SW 1271 (cell line): ENCODE measurements at places on chromosomes 4 and X.

- no peak for DNase-seq
Measured at GRCh38 chr4:185892165-185892564, 80.2 kb upstream of the SORBS2 start.

DNA sequence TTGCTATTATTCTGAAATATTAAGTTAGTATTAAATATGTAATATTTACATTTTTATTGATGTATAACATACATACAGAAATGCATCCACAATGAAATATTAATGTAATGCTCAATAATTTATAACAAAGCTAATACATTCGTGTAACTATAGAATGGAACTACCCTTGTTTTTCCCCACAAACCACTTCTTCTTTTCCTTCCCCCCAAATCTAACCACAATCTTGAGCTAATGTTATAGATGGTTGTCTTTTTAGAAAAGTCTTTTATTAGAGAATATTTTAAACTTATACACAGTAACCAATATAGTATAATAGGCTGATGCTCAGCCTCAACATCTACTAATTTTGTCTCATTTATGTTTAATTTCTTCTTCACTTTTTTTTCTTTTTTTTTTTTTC, 4.5 kb upstream of the ZNF732 start:
- DNase-seq, result no peak

DNA sequence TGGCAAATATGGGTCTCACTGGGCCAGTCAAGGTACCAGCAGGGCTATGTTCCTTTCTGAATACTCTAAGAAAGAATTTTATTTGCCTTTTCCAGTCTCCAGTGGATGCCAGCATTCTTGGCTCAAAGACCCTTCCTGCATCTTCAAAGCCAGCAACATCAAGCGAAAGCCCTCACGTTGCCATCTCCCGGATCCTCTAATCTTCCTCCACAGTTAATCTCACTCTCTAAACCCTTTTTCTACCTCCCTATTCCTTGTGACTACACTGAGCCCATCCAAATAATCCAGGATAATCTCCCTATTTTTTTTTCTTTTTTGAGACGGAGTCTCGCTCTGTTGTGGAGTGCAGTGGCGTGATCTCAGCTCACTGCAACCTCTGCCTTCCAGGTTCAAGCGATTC, 23.4 kb downstream of the RFC1 start:
- no peak for DNase-seq

GRCh38 chrX:110417128-110417527, 58.5 kb downstream of the RTL9 start:
- DNase-seq, result no peak

DNA sequence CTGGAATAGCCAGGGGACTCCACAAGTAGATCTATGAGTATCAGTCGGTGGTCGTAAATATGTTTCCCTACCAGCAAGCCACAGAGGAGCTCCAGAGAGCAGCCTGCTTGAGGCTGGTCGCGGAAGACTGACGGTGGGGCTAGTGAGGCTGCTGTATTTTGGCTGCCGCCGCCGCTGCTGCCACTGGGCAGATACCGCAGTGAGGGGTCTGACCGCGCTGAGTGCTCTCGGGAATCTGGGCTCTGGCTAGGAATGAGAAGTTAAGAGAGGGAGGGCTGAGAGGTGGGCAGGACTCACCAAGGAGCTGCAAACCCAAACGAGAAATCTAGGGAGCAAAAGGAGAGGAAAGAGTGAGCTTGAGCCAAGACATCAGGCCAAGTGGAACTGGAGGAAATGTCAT, at the start of gene EXOC1L:
EXOC1L (plus strand) TSS at position 157 of the 400 bp plus-strand sequence; CDS start at position 394, 237 bp downstream.
- DNase-seq, result no peak

DNA sequence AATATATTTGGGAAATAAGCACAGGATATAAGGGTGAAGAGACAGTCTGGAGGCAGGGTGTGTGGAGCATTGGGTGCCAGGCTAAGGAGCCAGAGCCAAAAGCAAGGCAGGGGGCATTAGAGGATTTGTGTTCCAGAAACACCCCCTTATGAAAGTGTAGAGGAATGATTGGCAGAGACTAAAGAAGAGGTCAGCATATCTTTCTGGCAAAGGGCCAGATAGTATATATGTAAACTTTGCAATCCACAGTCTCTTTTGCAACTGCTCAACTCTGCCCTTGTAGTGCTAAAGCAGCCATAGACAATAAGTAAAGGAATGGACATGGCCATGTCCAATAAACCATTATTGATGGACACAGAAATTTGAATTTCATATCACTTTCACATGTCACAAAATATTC, 3.6 kb upstream of the SLC9A6 start:
- DNase-seq, result no peak

GRCh38 chr4:171538601-171539100, 274.6 kb upstream of the GALNTL6 start:
- DNase-seq, result no peak

- DNase-seq, result no peak
Measured at GRCh38 chrX:133555782-133556458, 140.6 kb upstream of the GPC4 start.

DNA sequence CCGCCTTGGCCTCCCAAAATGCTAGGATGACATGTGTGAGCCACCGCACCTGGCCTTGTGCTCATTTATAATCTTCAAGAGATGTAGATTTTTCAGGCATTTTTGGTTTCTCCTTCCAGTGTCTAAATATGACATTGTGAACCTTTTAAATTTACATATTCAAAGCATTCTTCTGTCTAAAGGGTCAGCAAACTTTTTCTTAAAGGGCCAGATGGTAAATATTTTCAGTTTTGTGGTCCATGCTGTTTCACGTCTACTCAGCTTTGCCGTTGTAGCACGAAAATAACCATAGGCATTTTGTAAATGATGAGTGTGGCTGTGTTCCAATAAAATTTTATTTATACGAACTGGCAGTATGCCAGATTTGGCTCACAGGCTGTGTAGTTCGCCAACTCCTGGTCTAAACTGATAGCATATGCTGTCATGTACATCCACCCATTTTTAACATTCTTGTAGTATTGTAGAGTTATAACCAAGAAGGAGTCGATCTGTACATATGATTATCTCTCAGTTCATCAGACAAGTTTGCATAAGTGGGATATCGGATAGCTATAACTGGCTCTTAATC, 12.7 kb upstream of the GCNA start:
- DNase-seq, result no peak

DNA sequence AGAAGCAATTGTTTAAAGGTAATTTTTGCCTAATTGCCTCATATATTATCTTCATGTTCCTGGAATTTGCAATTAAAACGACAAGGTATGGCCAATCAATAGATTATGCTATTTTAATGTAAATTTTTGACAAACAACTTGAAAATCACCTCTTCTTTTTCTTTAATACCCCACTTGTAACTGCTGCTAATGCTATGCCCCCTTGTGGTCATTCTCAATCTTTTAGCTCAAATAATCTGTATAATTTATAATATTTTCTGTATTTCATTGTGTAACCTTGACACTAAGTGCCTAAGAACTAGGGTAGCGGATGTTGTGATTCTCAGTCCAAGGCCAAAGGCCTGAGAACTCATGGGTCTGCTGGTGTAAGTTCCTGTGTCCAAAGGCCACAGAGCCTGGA, 831.7 kb upstream of the POU3F4 start:
- peak; percentile 1 for DNase-seq

GRCh38 chrX:9785254-9785943, 830 bp upstream of the SHROOM2 start:
- no peak for DNase-seq

- DNase-seq, result no peak
Measured at GRCh38 chr4:11081006-11081405, 347.7 kb downstream of the HS3ST1 start.

DNA sequence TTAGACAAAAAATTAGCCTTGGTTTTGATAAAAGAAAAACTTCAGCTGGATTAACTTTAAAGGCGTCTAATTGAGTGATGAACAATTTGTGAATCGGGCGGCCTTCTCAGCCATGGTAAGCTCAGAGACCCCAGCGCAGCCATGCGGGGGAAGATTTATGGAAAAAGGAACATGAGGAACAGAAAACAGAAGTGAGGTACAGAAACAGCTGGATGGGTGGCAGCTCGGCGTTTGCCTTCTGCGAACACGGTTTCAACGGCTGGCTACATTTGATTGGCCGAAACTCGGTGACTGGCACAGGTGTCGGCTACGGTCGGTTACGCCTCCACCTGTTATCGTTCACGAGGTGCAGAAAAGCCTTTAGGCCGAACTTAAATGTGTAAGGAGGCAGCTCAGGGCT, 401.4 kb upstream of the FAT1 start:
- no peak for DNase-seq

GRCh38 chrX:22053481-22053880, 21.4 kb downstream of the PHEX start:
- DNase-seq, result no peak

DNA sequence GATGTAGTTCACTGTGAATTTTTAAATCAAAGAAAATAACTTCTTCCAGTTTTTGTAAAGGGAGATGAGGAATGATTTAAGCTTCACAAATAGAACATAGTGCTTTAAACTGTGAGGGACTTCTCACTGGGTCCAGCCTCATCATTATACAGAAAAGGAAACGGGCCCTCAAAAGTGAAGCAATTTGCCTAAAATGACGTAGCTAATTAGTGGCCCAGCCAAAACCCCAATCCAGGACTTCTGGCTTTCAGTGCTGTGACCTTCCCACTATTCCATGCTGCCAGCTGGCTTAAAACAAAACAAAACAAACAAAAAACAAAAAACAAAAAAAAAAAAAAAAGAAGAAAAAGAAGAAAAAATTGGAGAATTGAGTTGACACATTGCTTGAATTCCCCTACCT, 45.0 kb upstream of the STOX2 start:
- DNase-seq, result no peak

DNA sequence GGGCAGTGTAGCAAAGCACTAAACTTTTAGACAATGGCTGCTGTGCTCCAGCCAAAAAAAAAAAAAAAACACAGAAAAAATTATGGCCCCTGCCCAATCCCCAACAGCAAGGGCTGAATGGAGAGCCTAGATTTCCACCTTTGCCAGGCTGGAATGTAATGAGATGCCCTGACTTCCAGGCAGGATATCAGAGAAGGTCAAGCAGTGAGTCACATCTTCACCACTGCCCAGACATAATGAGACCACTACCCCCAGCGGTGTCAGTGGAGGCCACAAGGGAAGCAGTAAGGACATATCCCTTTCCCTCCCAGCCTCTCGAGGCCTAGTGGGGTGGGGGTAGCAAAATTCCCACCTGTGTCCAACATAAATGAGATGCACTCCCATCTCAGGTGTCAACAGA, 216.3 kb upstream of the LEF1 start:
- DNase-seq, result no peak

DNA sequence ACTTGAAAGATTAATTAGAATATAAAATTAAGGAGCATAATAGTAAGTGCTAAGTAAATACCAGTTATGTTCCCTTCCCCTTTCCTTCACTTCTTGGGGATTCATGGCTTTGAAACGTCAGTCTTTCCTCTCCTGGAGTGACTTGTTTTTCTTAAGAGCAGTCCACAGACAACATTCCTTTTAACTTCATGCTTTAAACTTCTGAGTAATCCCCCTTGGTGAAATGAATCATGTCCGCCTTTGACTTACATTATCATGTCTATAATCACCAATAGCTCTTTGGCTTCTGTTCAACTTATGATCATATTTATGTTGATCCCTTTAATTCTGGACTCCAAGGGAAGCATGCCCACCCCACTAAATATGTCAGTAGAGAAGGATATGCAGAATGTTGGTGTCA, 1012.1 kb upstream of the SLIT2 start:
- DNase-seq, result no peak

- no peak for DNase-seq
Measured at GRCh38 chr4:185016101-185016940, 2.0 kb upstream of the HELT start.

GRCh38 chrX:109345856-109346255, 136.0 kb downstream of the GUCY2F start:
- no peak for DNase-seq

GRCh38 chr4:117560329-117560728, 474.0 kb upstream of the NDST3 start:
- peak; percentile 11 for DNase-seq
